ENCODE measurements at places on chromosomes 5 and 9. TPM values are rescaled to one million over a fixed set of nuclear protein-coding genes. Genes with fewer than 3 reads are reported as not detected.

The ACOT12 gene
- total RNA-seq = 0.39 TPM

The FOXD4 gene
- 0.20 TPM for total RNA-seq

- no peak overlapping the region for H3K4me3 ChIP-seq
- DNase-seq = no peak
- H3K27me3 ChIP-seq = no peaks in the 10 kb centered on the region
- no peaks in the 10 kb centered on the region for H3K36me3 ChIP-seq
- no peak overlapping the region for H3K27ac ChIP-seq
- H3K4me1 ChIP-seq = peaks cover 11% of the 10 kb centered on the region
Measured at GRCh38 chr5:133247881-133248624, 196.2 kb downstream of the HSPA4 start.

DNA sequence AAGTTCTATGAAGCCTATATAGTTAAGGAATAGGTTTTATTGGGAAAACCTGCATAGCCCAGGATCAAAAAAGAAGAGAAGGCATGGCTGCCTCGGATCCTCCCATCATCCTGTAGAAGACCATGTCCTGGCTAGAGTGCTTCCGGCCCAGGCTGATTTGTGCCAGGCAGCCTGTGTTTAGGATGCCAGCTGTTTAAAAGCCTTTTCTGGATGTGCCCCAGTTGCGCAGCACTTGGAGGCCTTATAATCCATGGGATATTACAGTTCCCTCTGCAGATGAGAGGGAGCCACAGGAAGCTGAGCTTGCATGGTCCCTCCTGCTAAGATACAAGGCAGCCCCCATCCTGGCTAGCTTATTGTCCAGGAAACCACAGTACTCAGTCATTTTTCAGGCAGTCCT, 97.9 kb downstream of the CHSY3 start:
- DNase-seq = no peak
- H3K4me1 ChIP-seq = no peaks in the 10 kb centered on the region
- no peaks in the 10 kb centered on the region for H3K36me3 ChIP-seq
- no peak overlapping the region for H3K27ac ChIP-seq
- no peak overlapping the region for H3K4me3 ChIP-seq

GRCh38 chr9:70407081-70407503, 7.4 kb downstream of the KLF9 start:
- H3K27me3 ChIP-seq = no peaks in the 10 kb centered on the region
- no peaks in the 10 kb centered on the region for H3K36me3 ChIP-seq
- no peak for DNase-seq

The IGIP gene
- total RNA-seq = 1.5 TPM

DNA sequence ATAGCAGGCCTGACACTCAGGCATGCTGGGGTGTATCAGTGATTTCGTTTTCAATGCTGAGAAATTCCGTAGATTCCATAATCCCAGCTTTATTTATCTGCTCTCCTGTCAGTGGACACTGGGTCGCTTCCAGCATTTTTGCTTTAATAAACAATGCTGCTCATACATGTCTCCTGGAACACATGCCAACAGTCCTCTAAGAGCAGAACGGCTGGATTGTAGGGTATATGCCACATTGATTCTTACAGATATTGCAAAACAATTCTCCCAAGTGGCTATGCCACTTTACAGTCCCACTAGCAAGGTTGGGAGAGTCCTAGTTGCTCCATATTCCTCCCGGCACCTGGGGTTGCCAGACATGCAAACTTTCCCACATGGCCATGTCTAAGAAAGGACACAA, 81.9 kb downstream of the RAPGEF1 start:
- DNase-seq = no peak
- peak overlapping the region; percentile 71 for H3K27ac ChIP-seq
- H3K36me3 ChIP-seq = peaks cover 2% of the 10 kb centered on the region
- no peak overlapping the region for H3K4me3 ChIP-seq

The PPP6C gene
- total RNA-seq = 32.9 TPM

The LRRC70 gene
- total RNA-seq = 6.1 TPM
